ENCODE measurements at places on chromosomes 2 and 18.

- DNase-seq = no peak
Observed at GRCh38 chr18:23085066-23085465, 50.2 kb upstream of the CABLES1 start.

DNA sequence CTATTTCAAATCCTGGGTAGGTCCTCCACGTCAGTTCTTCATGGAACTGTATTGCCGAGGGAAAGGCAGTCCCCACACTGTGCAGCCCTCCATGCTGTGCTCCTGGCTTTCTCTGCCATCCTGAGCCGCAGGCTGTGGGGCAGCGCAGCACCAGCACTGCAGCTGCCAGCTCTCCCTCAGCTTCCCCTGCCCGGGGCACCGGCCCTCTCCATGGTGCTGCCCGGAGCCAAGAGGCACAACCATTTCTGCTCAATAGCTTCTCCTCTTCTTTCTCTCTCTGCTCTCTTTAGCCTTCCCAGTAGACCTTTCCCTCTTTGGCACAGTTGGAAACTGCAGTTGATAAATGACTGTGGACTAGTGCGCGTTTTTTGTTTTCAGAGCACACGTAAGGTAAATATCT lies 12.1 kb downstream of the ANKRD23 start:
- no peak for DNase-seq

DNA sequence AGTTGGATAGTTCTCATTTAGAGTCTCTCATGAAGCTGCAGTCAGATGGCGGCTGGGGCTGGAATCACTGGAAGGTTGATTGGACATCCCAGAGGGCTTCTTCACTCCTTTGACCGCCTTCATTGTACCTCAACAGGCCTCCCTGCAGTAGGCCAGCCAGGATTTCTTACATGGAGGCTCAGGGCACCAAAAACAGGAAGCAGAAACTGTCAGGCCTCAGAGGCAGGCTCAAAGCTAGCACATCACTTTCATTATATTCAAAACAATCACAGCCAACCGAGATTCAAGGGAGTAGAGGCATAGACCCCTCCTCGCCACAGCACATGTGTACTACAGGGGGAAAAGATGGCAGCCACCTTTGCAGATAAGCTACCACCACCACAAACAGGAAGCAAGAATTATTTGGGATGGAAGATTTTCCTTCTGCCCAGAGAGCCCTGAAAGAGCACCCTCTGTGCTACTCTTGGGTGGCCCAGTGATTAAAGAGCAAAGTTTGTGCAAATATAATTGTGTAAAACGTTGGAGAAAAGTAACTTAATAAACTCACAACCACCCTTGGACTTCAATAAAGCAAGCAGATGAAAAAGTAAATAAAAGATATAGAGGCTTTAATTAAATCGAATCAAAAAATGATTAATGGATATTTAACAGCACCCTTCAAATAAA lies 155.3 kb downstream of the GFPT1 start:
- DNase-seq = no peak

DNA sequence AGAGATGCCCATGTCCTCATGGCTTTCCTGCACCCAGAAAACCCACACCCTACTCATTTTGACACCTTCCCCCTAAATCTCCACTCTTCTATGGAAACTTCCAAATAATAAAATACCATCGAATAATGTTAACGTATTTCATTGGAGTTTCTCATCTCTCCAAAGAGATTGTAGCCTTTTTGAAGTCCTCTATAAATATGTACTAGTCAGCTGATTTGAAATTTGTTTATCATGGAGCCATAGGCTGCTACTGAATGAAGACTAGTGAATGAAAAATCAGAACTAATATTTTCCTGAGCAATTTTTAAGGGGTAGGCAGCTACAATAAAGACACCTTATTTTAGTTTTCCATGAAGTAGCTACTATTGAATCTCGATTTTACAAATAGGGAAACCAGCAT lies 226.1 kb upstream of the EPAS1 start:
- DNase-seq = no peak

- no peak for DNase-seq
Observed at GRCh38 chr18:25360301-25360899, 8.4 kb upstream of the ZNF521 start.

DNA sequence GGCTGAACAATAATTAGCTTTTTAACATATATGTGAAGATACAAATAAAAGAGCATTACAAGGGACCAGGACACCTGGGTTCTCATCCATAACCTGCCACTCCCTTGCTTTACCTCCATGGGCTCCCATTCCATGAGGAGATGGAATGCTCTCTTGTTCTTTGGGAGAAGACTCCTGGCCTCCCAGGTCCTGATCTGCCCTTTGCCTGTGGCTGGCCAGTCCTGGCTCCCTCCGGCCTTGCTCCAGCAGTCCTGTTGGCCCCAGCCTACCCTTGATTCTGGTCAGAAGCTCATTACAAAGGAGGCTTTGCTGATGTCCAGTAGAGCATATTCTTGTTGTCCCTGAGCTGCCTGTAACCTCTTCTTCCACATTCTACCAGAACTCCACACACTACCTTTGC lies 60.3 kb downstream of the ADD2 start:
- DNase-seq = no peak

DNA sequence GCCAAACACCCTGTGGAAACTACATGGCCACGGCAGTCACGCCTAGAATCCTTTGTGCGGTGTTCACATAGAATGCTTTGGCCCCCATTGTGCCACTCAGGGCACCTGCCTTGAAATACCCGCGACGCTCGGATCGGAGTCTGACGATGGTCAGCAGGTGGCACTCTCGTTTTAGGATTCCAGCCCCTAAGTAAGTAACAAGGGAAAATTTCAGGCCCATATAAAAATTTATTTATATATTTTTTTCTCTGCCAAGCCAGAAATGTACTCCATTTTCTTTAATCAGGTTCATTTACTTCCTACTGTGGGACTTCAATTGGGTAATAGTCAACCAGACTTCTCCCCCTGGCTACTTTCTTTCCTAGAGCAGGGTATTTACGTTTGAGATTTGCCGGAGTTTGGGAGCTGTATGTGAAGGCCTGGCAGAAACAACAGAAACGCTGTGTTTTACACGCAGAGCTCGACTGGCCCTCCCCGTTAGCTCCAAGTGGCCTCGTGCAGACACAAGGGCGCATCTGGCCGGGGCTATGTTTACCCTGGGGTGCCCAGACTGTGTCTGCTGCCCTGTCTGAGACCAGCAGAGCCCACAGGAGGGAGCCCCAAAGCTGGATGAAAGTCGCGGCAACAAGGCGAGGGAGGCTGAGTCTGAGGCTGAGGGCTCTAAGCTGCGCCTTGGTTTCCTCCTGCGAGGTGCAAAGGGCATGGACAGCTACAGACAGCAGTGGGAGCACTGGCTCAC lies 41.6 kb downstream of the LRRC30 start:
- DNase-seq = no peak

GRCh38 chr18:3279201-3280185 lies 17.6 kb downstream of the MYL12B start:
- DNase-seq = no peak

GRCh38 chr18:40607542-40608148 lies 1347.4 kb upstream of the PIK3C3 start:
- no peak for DNase-seq

- no peak for DNase-seq
Observed at GRCh38 chr2:206969192-206969591, 29.9 kb downstream of the CPO start.

DNA sequence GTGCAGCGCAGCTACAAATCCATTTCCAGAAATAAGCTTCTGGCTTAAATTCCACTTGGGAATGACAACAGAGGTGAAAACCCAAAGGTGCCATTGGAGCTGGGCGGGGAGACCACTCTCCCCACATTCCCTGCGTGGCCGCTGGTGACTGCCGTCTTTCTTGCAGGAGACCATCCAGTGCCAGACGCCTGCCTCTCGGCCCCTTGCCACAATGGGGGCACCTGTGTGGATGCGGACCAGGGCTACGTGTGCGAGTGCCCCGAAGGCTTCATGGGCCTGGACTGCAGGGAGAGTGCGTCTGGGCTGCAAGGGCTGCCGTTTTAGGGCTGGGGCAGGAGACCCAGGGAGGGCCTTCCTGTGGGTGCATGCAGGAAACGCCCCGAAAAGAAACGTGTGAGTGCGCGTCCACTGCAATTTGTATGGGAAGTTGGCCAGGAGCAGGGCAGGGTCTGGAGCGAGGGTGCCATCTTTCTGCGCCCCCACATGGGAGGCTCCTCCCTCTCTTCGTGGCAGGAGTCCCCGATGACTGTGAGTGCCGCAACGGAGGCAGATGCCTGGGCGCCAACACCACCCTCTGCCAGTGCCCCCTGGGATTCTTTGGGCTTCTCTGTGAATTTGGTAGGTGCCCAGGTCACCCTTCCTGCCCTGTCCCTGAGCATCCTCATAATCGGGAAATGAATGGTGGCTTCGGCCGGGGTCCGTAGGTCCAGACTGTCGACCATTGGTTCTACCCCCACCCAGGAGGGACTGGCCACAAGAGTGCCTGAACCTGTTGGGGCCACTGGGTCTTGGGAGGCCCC lies 49.9 kb downstream of the SNED1 start:
- no peak for DNase-seq

- no peak for DNase-seq
Observed at GRCh38 chr2:190540048-190540447, 5.5 kb upstream of the NEMP2 start.

GRCh38 chr2:38601463-38602135 lies 1.1 kb downstream of the HNRNPLL start:
- DNase-seq = no peak

DNA sequence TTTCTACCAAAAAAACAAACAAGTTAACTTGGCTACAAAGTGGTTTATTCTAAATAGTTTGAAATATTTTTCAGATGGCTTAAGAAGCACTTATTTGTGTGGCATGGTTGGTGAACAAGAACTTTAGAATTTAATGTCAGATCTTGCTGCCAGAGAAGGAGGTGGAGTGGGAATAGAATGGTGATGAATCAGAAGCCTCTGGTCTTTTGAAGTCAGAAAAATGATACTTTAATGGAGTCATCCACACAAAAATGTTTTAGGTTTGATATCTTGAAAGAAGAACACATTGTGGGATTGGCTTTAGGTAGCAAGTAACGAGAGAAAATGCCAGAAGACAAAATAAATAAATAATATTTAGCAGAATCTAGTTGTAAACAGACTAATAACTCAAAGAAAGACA lies 243.1 kb upstream of the FANCL start:
- no peak for DNase-seq

GRCh38 chr2:176892676-176893226 lies 319.8 kb upstream of the HNRNPA3 start:
- DNase-seq = no peak

DNA sequence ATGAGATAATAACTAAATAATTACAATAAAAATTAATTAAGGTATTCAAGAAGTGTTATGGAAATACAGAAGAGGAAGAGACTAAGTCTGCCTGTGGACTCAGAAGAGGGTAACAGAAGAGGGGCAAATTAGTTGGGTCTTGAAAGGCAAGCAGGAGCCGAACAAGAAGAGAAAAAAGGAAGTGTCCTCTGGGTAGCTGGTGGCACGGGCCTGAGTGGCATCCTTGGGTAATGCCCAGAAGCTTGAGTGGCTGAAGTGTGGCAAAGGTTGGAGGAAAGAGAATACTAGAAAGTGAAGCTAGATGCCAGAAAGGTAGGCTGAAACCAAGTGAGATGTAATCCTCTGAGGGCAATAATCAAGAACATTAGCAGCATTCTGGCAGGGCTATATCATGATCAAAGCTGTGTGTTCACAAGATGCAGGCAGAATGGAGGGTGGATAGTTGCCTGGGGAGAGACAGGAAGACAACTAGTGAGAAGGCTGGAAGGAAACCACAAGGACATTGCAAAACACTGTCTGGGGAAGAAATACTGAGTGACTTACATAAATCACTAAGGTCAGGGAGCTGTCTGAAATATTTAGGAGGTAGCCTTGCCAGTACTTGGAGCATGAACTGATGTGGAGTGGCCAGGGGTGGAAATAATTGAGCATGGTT lies 16.2 kb downstream of the DOCK10 start:
- DNase-seq = no peak

GRCh38 chr2:1731963-1732768 lies 12.1 kb downstream of the PXDN start:
- no peak for DNase-seq

GRCh38 chr18:43572163-43572562 lies 294.9 kb upstream of the SYT4 start:
- DNase-seq = no peak

DNA sequence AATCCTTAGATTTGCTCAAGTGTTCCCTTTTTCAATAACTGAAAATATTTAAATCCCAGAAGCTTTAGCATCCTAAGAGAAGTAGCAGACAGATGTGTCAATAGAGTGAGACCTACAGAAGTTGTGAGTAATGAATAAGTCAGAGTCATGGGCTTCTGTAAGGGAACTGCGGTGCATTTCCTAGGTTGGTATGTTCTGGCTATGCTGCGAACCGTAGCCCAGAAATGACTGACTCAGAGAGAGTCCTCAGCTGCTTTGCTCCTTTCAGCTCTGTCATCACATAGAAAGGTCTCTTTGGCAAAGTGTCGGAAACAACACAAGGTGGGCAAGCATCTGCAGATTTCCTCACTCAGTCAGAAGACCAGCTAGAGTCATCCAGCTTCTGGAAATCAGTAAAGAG lies 297.1 kb downstream of the ARHGAP15 start:
- DNase-seq = no peak

DNA sequence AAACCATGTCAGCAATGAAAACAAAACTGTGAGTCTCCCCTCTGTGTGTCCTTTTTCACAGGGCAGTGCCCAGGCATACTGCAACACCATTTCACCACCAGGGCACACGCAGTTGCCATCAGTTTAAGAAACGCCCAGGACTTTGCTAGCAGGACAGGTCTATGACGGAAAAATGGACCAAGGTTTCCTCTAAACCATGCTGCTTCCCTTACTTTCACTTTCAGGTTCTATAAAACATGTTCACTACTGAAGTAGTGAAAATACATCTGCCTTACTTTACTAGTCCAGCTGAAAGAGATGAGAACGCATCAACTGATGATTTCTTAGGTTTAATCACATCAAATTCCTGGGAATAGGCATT lies 110.5 kb downstream of the TCF4 start:
- peak; percentile 67 for DNase-seq

GRCh38 chr2:88091943-88092342 lies 24.3 kb downstream of the SMYD1 start:
- DNase-seq = no peak

DNA sequence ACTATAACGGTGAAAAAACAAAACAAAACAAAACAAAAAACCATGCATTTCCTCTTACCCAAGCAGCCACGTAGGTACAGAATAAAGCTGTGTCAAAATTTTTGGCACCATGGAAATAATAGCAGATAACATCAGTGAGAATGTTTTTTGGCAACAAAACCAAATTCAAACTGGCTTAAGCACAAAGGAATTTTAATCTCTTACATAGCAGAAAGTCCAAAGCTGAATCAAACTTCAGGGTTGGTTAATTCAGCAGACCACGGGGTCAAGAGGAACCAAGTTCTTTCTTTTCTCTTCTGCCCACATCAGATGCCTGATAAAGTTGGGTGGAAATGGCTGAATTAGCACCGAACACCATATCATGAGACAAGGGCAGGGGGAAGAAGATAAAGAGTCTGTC lies 129.5 kb downstream of the PAX3 start:
- no peak for DNase-seq

DNA sequence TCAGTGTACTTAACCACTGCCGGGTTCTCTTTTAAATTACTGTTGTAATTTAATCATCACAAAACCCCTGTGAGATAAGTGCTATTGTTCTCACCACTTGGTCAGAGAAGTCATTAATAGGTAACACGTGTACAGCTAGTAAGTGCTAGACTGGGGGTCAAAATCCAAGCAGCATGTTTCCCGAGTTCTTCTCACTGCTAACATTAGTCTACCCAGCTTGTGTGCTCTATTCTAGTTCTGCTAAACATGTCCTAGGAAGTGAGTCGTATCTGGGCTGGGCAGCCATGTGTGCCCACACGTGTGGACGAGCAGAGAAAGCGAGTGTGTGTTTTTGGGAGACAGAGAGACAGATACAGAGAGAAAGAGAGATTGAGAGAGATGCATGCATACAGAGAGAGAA lies 94.1 kb downstream of the BIN1 start:
- DNase-seq = no peak

Measured in CD4-positive, alpha-beta T cell treated with Interferon gamma for 1 hour (primary cell).